Keratinocyte (primary cell): ENCODE measurements at places on chromosomes 2 and 18.

GRCh38 chr2:120425014-120425413 lies 79.1 kb downstream of the INHBB start:
- DNase-seq, result no peak

- no peak for DNase-seq
Measured at GRCh38 chr2:168495524-168495923, 39.5 kb downstream of the CERS6 start.

DNA sequence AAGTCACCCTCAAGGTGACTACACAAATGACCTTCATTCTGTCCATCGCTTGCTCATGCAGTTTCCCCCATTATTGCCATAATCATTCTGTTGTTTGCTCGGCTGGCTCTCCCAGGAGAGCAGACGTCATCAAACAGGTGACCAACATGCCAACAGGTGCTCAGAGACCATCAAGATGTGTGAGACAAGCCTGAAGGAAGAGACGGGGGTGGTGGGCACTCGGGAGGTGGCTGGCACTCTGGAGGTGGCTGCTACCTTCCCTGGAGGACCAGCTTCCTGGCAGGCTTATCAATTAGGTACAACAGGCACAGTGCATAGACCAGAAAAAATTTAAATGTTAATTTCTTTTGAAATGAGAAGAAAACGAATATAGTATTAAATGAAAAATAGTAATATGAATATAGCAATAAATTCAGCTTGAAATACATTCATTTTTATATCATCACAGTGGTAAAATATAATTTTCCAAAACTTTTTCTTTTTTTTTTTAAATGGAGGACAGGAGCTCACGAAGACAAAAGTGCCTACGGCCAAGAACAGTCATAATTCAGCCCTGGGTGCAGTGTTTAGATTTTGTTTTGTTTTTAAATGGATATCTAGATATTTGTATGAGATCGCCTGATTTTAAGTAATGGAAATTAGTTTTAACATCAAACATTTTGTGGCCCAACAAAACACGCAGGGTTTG lies 16.9 kb upstream of the HAAO start:
- no peak for DNase-seq

GRCh38 chr2:148702475-148702874 lies 57.9 kb downstream of the EPC2 start:
- DNase-seq, result no peak

- DNase-seq, result no peak
Measured at GRCh38 chr2:170771421-170771937, 1.3 kb downstream of the ERICH2 start.

GRCh38 chr18:46821856-46822711 lies 65.2 kb upstream of the ST8SIA5 start:
- DNase-seq, result no peak

DNA sequence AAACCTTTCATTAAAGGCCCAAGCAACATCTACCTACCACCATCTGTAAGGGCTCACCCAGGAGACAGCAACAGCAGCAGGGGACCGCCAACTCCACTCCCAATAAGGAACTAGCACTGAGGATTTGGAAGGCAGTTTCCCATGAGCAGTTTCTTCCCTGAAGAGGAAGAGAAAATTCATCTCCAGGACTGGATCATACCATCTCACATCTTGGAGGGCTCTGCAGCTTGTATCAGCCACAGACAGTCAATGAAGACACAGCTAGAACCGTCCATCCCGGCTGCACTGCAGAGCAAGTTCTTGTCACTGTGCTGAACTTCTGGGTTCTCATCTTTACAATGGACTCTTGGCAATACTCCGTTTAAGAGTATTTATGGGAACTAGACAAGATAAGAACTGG lies 2.8 kb upstream of the GYPC start:
- no peak for DNase-seq

DNA sequence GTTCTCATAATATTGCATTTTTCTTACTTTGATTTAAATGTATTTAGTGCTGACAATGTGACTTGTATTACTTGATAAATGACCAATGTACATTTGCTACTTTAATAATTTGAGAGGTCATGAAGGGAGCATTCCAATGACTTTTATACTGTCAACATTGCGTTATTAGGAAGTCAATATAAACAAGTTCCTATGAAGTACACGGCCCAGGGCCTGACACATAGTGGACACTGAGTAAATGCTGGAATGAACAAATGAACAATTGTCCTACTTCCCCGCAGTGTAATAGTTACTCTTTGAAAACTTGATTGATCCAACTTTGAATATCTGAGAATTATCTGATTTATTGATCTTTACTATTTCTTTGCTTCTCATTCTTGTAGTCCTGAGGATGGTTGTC lies 47.3 kb downstream of the PKP4 start:
- no peak for DNase-seq

GRCh38 chr2:148194882-148195281 lies 174.0 kb downstream of the MBD5 start:
- DNase-seq, result no peak

- no peak for DNase-seq
Measured at GRCh38 chr2:147806846-147807245, 38.0 kb upstream of the ACVR2A start.

GRCh38 chr18:50790241-50790640 lies 29.6 kb downstream of the MRO start:
- no peak for DNase-seq

GRCh38 chr2:197254776-197255530 lies 55.6 kb downstream of the ANKRD44 start:
- no peak for DNase-seq

DNA sequence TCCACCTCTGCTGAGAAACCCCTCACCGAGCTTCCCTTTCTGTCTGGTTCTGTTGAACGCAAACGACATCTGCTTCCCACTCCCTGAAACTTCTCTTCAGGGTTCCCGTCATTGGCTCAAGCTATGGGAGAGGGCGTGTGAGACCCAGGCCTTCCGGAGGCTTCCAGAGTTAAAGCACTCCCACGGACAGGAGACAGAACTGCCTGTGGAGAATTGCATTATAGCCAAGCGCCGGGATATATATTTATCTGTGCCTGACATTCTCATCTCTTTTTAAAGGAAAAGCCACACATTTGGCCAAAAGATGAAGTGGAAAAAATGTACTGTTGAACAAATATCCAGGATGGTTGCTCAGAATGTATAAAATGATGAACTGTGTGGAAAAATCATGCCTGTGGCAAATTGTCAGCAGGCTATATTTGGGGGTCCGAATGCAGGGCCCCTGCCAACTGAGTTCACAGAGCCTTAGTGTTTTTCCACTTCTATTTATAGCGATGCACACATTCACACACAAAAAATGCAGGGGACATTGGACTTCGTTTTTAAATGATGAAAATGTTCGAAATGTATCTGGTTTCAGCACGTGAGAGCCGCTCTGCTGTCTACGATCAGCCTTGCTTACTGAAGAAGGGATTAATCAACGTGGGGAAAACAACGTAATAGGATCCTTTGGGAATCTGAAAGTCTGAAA lies 59.5 kb downstream of the E2F6 start:
- DNase-seq, result no peak
